Caco-2 (cell line): ENCODE measurements at places on chromosomes 11 and 22. TPM values are rescaled to one million over a fixed set of nuclear protein-coding genes. Genes with fewer than 3 reads are reported as not detected.

- no peaks in the 10 kb centered on the region for H3K27me3 ChIP-seq
- H3K4me1 ChIP-seq, result peaks cover 26% of the 10 kb centered on the region
- no peak overlapping the region for H3K4me3 ChIP-seq
- no peak overlapping the region for H3K27ac ChIP-seq
These were observed 20.7 kb downstream of the LINC01488 start for GRCh38 chr11:69501891-69502860.

GRCh38 chr11:121213362-121213893 lies 79.1 kb upstream of the SC5D start:
- H3K27me3 ChIP-seq, result no peaks in the 10 kb centered on the region; the same call in 1 of the 2 replicates
- H3K27ac ChIP-seq, result no peak overlapping the region
- DNase-seq, result no peak
- no peaks in the 10 kb centered on the region for H3K4me1 ChIP-seq
- H3K36me3 ChIP-seq, result no peaks in the 10 kb centered on the region

GRCh38 chr22:32361257-32361656 lies 3.6 kb downstream of the RFPL3 start:
- no peaks in the 10 kb centered on the region; the same call in 1 of the 2 replicates for H3K27me3 ChIP-seq
- no peak overlapping the region for H3K27ac ChIP-seq
- H3K36me3 ChIP-seq, result no peaks in the 10 kb centered on the region
- no peak overlapping the region for H3K4me3 ChIP-seq
- no peak for DNase-seq

GRCh38 chr11:107427569-107428180 lies 29.9 kb downstream of the CWF19L2 start:
- H3K27ac ChIP-seq, result no peak overlapping the region
- H3K27me3 ChIP-seq, result no peaks in the 10 kb centered on the region
- H3K4me1 ChIP-seq, result no peaks in the 10 kb centered on the region
- no peak overlapping the region for H3K4me3 ChIP-seq
- no peak for DNase-seq

- H3K4me3 ChIP-seq, result no peak overlapping the region
- DNase-seq, result no peak
- no peaks in the 10 kb centered on the region for H3K36me3 ChIP-seq
These were observed 65.1 kb upstream of the RRAS2 start for GRCh38 chr11:14424096-14424495.

GRCh38 chr11:108364159-108364558 lies 103.2 kb downstream of the C11orf65 start:
- H3K27ac ChIP-seq, result no peak overlapping the region
- no peaks in the 10 kb centered on the region for H3K27me3 ChIP-seq
- peaks cover 10% of the 10 kb centered on the region for H3K4me1 ChIP-seq

- H3K36me3 ChIP-seq, result no peaks in the 10 kb centered on the region
- H3K4me3 ChIP-seq, result no peak overlapping the region
- DNase-seq, result no peak
- H3K27me3 ChIP-seq, result no peaks in the 10 kb centered on the region
These were observed 280.7 kb upstream of the CADM1 start for GRCh38 chr11:115784796-115785521.

GRCh38 chr22:39514373-39514973 lies 5.9 kb upstream of the ATF4 start:
- no peak overlapping the region for H3K4me3 ChIP-seq
- H3K4me1 ChIP-seq, result peaks cover 13% of the 10 kb centered on the region; the same call in 1 of the 2 replicates
- DNase-seq, result no peak
- H3K27me3 ChIP-seq, result no peaks in the 10 kb centered on the region
- no peak overlapping the region for H3K27ac ChIP-seq

- H3K36me3 ChIP-seq, result peaks cover 3% of the 10 kb centered on the region; the same call in 1 of the 2 replicates
- H3K27me3 ChIP-seq, result no peaks in the 10 kb centered on the region
- peaks cover 16% of the 10 kb centered on the region for H3K4me1 ChIP-seq
- H3K27ac ChIP-seq, result peak overlapping the region; percentile 99
These were observed 658 bp downstream of the C11orf71 start for GRCh38 chr11:114399490-114400215.

- no peak overlapping the region for H3K27ac ChIP-seq
- no peaks in the 10 kb centered on the region for H3K27me3 ChIP-seq
- peaks cover 1% of the 10 kb centered on the region; the same call in 1 of the 2 replicates for H3K36me3 ChIP-seq
- H3K4me1 ChIP-seq, result peaks cover 6% of the 10 kb centered on the region; the same call in 1 of the 2 replicates
- no peak for DNase-seq
These were observed 2.3 kb downstream of the EXT2 start for GRCh38 chr11:44097821-44098220.

DNA sequence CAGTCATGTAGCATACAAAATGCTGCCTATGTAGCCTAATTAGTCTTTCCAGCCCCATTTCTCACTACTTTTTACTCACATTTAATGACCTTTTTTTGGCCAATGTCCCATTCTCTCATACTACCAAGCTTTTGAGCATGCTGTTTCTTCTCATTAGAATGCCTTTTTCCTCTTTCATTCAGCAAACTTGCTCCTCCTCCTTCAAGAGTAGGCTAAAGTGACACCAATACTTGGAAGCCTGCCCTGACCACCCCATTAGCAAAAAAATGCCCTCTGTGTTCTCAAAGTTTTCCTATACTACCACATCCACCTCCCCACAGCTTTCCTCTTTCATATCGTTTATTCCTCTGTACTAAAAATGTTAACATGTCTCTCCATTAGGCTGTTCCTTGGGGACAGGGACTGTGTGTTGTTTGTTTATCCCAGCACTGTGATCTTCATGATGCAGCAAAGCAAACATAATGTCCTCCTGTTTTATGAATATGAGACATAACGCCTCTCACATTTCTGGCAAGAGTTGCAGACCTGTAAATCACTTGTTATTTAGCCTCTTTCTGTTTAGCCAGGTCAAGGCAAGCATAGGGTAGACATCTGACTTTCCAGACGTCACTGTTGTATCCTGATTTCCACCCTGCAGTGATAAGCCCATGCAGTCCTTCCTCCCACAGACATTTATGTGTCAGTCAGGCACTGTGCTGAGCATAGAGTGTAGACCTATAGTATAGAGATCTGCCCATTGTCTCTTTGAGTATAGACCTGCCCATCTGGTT lies 62.0 kb upstream of the UCP3 start:
- no peak for DNase-seq
- no peaks in the 10 kb centered on the region for H3K36me3 ChIP-seq
- no peaks in the 10 kb centered on the region for H3K27me3 ChIP-seq
- H3K4me1 ChIP-seq, result peaks cover 50% of the 10 kb centered on the region
- H3K4me3 ChIP-seq, result no peak overlapping the region
- H3K27ac ChIP-seq, result peak overlapping the region; percentile 21

GRCh38 chr11:45983471-45983845 lies 61.0 kb downstream of the LARGE2 start:
- no peak for DNase-seq
- no peaks in the 10 kb centered on the region for H3K36me3 ChIP-seq
- peak overlapping the region; percentile 83 for H3K27ac ChIP-seq
- H3K27me3 ChIP-seq, result no peaks in the 10 kb centered on the region

DNA sequence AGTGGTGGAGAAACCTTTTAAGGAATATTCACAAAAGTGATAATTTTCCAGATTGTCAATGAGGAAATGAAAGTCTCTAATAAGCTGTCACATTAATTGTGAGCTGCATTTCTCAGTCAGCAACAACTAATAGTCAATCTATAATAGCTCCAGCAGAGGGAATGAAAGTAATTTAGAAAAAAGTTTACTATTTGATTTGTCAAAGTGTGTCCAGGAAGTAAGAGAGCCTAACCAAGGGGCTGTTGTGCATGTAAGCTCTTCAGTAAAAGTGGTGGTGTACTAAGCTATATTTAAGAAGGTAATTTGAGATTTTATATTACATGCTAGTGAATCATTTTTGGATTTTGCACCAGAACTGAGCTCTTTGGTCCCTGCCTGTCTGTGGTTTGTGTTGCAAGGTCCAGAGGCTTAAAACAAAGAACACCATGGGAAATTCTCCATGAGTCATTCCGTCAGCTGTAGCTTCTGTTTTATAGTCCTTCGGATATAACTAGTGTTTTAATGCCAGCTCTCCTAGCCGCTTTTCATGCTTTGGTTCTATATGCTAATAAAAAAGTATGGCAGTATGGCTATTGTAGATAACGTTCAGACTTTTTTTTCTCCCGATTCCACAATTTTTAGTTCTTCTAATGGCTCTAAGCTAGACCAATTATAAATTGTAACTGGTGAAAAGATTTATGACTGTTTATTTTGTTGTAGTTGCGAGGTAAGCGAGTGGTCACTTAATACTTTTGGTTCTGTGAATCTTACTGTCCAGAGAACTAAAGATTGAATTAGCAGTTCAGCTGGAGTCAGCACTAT lies 64.6 kb downstream of the ARHGEF12 start:
- peak; percentile 33 for DNase-seq
- no peaks in the 10 kb centered on the region for H3K36me3 ChIP-seq
- no peaks in the 10 kb centered on the region for H3K27me3 ChIP-seq
- no peak overlapping the region for H3K4me3 ChIP-seq
- peaks cover 16% of the 10 kb centered on the region for H3K4me1 ChIP-seq
- no peak overlapping the region for H3K27ac ChIP-seq

DNA sequence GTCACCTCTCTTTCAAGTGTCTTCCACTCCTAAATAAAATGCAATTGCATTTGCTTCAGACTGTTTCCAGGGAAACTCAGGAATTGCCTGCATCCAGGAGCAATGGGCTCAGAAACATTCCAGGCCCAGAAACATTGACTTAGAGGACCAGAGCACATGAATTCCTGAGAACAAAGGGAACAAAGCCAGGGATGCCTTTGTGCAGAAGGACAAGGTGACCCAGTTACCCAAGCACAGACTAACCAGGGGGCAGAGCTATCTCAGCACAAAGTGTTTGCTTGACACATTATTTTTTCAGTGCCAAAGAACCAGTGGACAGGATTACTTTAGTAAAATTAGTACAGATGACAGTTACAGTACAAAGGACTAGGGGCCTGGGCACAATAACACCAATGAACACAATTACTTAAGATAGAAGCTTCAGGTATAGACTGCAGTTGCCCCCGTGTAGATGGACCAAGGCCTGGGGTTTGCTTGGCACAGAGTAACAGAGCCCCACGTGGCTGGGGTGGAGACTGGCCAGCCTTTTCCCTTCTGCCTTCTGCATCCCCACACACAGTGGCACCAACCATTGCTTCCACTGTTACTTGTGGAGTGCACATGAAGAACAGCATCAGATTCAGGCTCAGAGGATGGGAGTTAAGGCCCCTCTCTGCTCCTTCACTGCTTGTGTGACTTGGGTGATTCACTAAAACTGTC lies 500.8 kb downstream of the INSC start:
- no peaks in the 10 kb centered on the region for H3K4me1 ChIP-seq
- H3K27me3 ChIP-seq, result no peaks in the 10 kb centered on the region
- H3K4me3 ChIP-seq, result no peak overlapping the region

DNA sequence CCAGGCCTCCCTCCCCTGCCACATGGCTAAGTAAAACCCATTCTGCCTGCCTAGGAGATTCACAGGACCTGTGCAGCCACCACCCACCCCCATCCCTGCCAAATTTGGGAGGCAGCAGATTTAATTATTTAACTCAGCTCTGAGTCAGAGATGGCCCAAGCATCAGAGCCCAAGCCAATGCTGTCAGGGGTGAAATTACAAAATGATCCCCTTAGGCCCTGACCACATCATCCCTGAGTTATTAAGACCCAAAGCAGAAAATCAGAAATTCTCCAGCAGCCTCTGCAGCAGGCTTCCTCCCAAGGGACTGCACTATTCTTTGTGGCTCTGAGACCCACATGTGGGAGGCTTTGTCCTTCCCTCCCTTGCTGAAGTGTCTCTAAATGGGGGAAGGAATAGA lies 52.8 kb upstream of the RRAS2 start:
- no peak for DNase-seq
- peaks cover 3% of the 10 kb centered on the region; the same call in 1 of the 2 replicates for H3K4me1 ChIP-seq
- no peaks in the 10 kb centered on the region for H3K36me3 ChIP-seq

- H3K27me3 ChIP-seq, result no peaks in the 10 kb centered on the region
- H3K27ac ChIP-seq, result peak overlapping the region; percentile 48
These were observed 5.7 kb upstream of the MYEOV start for GRCh38 chr11:69287968-69288882.

DNA sequence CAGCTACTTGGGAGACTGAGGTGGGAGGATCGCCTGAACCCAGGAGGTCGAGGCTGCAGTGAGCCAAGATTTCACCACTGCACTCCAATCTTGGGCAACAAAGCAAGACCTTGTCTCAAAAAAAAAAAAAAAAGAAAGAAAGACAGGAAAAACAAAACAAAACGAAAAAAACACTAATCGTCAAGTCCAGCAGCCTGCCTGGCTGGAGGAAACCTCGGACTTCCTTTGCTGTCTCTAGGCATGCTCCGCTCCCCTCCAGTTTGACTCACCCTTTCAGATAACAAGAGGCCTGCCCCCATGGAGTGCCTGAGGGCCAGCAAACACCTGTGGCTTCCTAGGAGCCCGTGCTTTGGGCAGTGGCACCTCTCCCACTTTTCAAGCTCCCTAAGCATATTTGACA lies 28.8 kb upstream of the CHKA start:
- no peak overlapping the region for H3K27ac ChIP-seq
- no peaks in the 10 kb centered on the region for H3K27me3 ChIP-seq
- H3K4me3 ChIP-seq, result no peak overlapping the region
- DNase-seq, result peak; percentile 77
- H3K36me3 ChIP-seq, result no peaks in the 10 kb centered on the region

DNA sequence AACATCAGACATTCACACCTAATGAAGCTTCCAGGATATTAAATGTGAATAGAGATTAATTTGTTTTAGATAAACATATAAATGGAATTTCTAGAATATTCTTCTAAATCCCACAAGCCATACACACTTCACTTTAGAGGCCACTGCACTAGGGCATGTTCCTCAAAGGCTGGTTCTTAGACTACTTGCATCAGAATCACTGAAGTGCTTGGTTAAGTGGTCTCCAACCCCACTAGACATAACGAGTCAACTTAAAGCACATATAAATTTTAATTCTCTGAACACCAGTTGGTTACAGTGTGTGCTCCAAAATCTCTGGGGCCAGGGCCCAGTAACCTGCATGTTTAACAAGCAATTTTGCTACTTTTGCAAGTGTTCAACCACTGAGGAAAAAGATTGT lies 7.9 kb upstream of the ALKBH8 start:
- H3K27ac ChIP-seq, result no peak overlapping the region
- H3K4me1 ChIP-seq, result no peaks in the 10 kb centered on the region
- no peak for DNase-seq
- H3K36me3 ChIP-seq, result no peaks in the 10 kb centered on the region
- no peak overlapping the region for H3K4me3 ChIP-seq

DNA sequence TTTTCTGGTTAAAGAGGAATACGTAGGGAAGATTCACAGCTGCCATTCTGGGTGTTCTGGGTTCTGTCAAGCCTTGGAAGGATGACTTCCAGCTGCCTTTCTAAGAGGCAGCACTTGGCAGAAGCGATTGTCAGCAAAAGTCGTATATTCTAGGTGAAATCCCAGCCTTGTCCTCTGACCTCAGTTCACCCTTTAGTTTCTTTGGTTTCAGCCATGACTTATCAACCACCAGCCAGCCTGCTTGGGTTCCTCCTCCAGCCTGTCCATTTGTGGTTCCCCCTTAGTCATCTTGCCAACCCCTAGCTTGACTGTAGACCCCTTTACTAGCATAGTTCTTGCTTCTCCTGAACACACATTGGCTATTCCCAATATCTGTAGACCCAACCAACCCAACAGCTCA lies 102.3 kb upstream of the CD44 start:
- H3K27ac ChIP-seq, result no peak overlapping the region
- H3K4me3 ChIP-seq, result no peak overlapping the region
- H3K4me1 ChIP-seq, result 0 out of 2 replicates have a peak, but pooled peaks cover 4% of the 10 kb centered on the region
- no peak for DNase-seq
- no peaks in the 10 kb centered on the region for H3K36me3 ChIP-seq

DENND5A gene
- total RNA-seq, result 54.3 and 58.0 TPM in 2 replicates

OR2AT4 gene
- not detected in 2 replicates for total RNA-seq

JAM3 gene
- 0.65 and 1.5 TPM in 2 replicates for total RNA-seq

TEAD1 gene
- total RNA-seq, result 134 and 144 TPM in 2 replicates

PNPLA3 gene
- total RNA-seq, result 3.5 and 5.0 TPM in 2 replicates

PKP3 gene
- 143 and 149 TPM in 2 replicates for total RNA-seq

YAP1 gene
- total RNA-seq, result 207 and 227 TPM in 2 replicates

MPPED2 gene
- not detected in 2 replicates for total RNA-seq

ASPHD2 gene
- total RNA-seq, result not detected in 2 replicates

OR2D2 gene
- total RNA-seq, result not detected in 2 replicates

APOBEC3H gene
- not detected in 2 replicates for total RNA-seq

SAC3D1 gene
- total RNA-seq, result 21.2 and 21.6 TPM in 2 replicates

GPHA2 gene
- not detected in 2 replicates for total RNA-seq

ETS1 gene
- total RNA-seq, result 1.1 and 1.2 TPM in 2 replicates

CDC42EP2 gene
- total RNA-seq, result 38.0 and 40.7 TPM in 2 replicates
